NCI-H2029 treated with DMSO at 0.1 percent for 48 hours (cell line): ENCODE measurements at places on chromosomes 5 and 9.

- DNase-seq: peak; percentile 9
Observed at GRCh38 chr5:41925555-41925951, 472 bp downstream of the FBXO4 start.

GRCh38 chr9:109956717-109957440, 176.9 kb downstream of the PALM2AKAP2 start:
- DNase-seq: no peak

- DNase-seq: no peak
Observed at GRCh38 chr9:101014566-101014965, 14.0 kb upstream of the PLPPR1 start.

DNA sequence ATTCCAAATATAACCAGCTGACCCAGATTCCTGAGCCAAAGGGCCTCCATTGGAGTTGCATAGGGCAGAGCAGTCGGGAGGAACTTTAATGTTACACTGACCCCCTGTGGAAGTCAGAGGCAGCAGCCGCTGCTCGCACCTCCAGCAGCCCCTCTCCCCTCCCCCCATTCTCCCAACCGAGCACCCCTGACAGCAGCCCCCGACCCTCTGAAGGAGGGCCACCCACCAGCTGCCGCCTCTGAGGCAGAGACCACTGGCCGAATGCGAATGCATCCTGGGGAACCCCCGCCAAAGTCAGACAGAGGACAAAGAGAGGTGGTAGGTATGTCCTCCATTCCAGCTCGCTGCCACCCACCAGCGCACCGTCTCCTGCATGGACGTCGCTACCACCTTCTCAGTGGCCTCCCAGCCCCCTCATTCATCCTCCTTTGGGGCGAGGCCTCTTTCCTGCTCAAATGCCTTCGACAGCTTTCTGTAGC, 231.0 kb downstream of the CDK5RAP2 start:
- DNase-seq: peak; percentile 36

GRCh38 chr5:96114736-96115135, 153.1 kb upstream of the ELL2 start:
- no peak for DNase-seq
